ENCODE measurements at places on chromosomes 4 and X.

- DNase-seq: no peak
Measured at GRCh38 chr4:107826421-107826980, 1.8 kb downstream of the SGMS2 start.

DNA sequence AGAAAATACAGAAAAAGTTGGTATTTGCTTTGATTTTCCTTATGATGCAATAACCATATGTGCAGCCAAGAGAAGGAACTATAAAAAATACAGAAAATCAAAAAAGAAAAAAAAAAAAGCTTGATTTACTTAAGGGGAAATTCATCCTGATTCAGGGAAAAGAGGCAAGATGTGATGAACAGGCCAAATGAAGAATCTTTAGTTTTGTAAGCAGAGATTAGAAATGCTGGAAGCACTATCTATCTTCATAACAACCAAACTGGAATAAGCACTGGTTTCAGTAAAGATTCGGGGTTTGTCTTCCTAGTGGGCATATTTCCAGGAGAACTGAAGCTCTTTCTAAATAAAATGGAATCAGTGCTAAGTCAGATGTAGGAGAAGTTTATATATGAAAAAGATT lies 82.9 kb upstream of the KCNIP4 start:
- DNase-seq: no peak

GRCh38 chr4:83599183-83599582 lies 63.3 kb downstream of the GPAT3 start:
- no peak for DNase-seq

DNA sequence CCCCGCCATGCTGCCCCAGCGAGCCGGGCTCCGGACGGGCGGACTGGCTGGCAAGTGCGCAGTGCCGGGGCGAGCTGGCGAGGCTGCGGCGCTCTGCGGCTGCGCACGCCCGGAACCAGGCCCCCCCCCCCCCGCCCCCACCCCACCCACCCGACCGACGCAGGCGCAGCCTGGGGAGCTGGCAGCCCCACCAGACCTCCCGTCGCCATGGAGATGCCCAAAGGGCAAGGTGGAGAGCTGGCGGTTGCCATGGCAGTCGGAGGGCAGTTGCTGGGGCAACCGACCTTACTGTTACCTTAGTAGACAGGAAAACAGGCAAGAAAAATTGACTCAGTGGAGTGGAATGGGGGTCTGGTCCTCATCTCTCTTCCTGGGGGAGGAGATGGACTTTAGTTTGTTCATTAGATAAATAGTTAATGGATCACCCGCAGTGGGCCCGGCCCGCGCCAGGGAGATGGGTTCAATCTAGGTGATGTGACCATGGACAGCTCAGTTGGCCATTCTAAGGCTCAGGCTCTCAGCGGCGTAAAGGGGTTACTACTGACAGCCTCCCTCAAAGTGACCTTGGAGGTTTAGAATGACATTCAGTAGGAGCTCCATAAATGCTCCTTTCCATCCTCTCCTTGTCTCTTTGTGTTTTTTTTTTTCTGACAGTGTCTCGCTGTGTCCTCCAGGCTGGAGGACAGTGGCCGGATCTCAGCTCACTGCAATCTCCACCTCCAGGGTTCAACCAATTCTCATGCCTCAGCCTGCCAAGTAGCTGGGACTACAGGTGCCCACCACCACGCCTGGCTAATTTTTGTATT lies at the start of gene PCSK1N:
TSS of gene PCSK1N (minus strand) at position 87 of the 806 bp plus-strand sequence. CDS start at position 9, 78 bp downstream.
- DNase-seq: no peak

DNA sequence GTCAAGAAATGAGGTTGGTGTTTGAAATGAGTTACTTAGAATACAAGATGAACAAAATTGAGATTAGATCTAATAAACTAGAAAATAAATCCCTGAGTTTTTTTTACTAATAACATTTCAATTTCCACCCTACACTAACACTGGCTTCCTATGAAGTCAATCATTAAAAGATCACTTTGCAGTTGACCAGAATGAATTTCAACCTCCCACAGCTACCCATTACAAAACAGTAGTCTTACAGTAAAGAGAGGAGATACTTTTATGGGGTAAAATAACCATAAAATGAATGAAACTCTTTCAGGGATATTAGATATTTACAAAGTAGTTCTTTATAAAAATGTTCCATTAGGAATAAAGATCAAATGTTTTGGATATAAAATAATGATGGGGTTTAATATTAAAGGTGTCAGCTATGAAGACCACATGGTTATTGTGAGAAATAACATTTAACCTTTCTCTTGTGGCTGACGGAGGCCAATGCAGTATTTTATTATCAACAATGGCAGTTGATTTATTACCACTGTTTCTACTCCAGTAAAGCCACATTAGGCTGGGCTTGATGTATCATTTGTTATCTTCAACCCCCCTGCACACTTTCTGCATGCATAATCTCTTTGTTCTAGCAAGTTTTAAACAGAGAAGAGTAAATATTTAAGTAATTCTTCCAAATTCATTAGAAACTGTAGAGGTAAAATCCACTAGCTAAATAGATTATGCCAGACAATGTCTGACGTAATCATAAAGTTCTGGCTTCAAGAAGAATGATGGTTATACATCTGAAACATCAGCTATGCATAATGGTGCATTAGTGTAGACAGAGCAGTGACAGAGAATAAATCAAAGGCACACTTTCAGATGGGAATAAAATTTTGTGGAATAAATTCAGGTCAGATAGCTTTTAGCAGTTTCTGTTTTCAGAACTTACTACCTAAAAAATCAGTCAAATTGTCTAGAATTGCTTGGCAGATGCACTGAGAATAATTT lies 516.6 kb downstream of the PCDH18 start:
- DNase-seq: no peak
